Hindlimb muscle (tissue), 1 donor: ENCODE measurements at places on chromosomes 7 and 10.
A peak's percentile ranks its signal among the peaks of the same experiment; 100 is the strongest.

- DNase-seq = peak; percentile 20
Measured at GRCh38 chr7:40795607-40796006, 660.8 kb downstream of the SUGCT start.

DNA sequence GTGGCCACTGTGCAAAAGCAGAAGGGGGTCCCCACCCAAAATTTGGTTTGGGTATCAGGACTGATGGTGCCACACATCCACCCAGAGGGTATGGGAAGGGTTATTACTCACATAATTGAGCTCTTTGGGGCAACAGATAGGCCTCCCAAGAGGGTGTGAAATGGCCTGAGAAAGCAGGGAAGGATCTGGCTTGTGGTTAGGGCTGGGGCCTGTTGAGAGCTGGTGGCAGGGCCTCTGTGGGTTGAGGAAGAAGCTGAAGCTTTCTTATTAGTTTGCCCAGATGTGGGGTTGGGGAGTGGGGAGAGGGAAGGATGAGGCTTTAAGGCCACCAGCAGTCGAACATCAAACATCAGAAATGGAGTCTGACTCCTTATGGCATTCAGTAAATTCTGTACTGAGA lies 18.3 kb upstream of the MKI67 start:
- DNase-seq = no peak

DNA sequence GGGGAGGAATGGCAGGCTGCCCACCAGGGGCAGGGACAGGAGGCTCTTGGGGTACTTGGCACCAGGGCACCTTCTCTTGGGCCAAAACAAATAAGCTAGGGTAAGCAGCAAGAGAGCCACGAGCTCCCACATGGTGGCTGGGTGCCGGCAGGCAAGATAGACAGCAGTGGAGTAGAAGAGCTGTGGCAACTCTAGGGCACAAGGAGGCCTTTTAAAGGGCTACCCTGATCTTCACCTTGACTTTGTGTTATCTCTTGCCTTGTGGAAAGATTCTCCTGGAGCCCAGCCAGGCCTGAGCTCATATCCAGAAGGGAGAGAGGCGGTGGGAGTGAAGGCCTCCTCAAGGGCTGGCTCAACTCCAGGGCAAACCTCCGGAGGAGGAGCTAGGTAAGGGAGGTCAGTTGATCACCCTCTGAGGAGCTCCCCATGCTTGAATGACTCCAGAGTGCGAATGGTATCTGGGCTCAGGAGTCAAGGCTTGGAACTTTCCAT lies at the start of gene CYP17A1:
TSS of gene CYP17A1 (minus strand) at position 184 of the 492 bp plus-strand sequence. CDS start at position 132, 52 bp downstream.
- DNase-seq = no peak

GRCh38 chr10:13003759-13004158 lies 2.2 kb upstream of the CCDC3 start:
- no peak for DNase-seq

DNA sequence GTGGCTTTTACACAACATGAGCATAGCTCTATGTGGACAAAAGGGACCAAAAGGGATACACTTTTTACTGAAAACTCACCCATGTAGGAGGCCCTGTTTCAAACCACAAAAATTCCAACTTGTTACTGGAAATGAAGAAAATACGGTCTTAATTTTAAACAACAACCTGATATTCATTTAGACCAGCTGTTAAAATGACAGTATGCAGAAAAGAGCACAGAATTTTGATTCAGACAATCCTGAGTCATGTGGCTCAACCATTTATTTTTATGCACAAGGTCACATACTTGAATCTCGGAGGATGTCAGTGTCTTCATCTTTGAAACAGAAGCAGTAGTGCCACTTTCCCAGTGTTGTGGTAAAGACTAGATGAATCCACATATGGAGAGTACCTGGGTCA lies 426.5 kb upstream of the NFE2L3 start:
- no peak for DNase-seq
